ENCODE measurements at places on chromosomes 5 and 9. TPM values are rescaled to one million over a fixed set of nuclear protein-coding genes. Genes with fewer than 3 reads are reported as not detected.

GRCh38 chr9:117715411-117715989, 11.3 kb downstream of the TLR4 start:
- DNase-seq = no peak

CARD6 gene
- 8.3 TPM for total RNA-seq

DNA sequence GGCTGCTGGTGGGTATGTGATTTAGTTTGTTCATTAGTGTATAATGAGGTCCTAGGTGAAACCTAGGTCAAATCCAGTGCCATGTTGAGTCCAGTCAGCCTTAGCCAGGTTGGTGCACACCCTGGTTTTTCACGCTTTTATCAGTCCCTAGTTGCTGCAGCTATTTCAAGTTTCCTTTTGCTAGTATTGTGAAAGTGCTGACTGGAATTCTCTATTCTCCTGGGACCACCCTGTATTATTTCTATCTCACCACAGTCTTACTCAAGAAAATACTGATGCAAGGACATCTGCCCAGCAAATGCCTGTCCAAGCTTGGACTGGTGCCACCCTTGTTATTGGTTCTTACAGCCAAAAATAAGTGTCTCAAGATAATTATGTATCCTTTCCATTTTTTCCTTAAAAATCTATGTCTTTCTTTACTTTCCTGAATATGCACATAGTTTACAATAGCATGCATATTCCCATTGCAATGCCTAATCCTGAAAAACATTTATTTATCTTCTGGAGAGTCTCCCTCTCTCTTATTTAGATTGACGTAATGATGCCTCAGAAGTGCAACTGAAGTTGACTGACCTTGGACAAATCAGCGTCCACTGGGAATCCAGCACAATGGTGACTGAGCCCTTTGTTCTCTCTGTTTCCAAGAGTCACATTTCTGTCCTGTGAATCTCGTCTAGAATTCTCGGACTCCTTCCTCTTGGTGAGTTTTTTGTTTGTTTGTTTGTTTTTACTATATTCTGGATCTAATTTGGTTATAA, 1075.0 kb downstream of the CDH9 start:
- peak; percentile 55 for DNase-seq

GRCh38 chr5:137148159-137148558, 351.0 kb downstream of the SPOCK1 start:
- DNase-seq = no peak

GRCh38 chr5:140347360-140347759, 957 bp upstream of the HBEGF start:
- no peak for DNase-seq

PPP2R2B gene
- total RNA-seq = 0.62 TPM

RASEF gene
- total RNA-seq = 0.08 TPM

CDO1 gene
- total RNA-seq = 0.74 TPM

- no peak for DNase-seq
These were observed 36.7 kb downstream of the SLC27A6 start for GRCh38 chr5:129001841-129002526.

GRCh38 chr9:95667789-95668188, 151.0 kb upstream of the PTCH1 start:
- DNase-seq = no peak

PTCD2 gene
- total RNA-seq = 15.4 TPM

DNAI1 gene
- total RNA-seq = 0.27 TPM

GRCh38 chr5:176954050-176954449, 52.5 kb downstream of the UIMC1 start:
- DNase-seq = no peak

- DNase-seq = no peak
These were observed 15.2 kb downstream of the NACC2 start for GRCh38 chr9:136079916-136080246.

CRB2 gene
- not detected for total RNA-seq

DNA sequence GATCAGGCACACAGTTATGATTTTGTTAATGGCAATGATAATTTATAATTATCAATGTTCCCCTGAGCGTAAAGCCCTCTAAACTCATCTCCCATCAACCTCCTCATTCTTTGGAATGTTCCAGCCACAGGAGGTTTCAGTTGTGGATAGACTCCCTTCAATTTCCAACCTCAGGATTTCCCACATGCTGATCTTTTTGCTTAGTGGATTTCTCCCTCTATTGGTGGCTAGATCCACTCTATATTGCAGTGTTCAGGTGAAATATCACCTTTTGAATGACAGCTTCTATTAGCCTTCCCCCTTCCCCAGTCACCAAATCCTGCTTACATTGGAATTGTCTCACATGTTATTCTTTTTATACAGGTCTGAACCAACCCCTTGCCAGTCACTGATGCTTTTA, 113.9 kb downstream of the CDH10 start:
- DNase-seq = no peak

GRCh38 chr5:66874004-66874403, 277.8 kb downstream of the MAST4 start:
- no peak for DNase-seq

KCNMB1 gene
- total RNA-seq = not detected

DNA sequence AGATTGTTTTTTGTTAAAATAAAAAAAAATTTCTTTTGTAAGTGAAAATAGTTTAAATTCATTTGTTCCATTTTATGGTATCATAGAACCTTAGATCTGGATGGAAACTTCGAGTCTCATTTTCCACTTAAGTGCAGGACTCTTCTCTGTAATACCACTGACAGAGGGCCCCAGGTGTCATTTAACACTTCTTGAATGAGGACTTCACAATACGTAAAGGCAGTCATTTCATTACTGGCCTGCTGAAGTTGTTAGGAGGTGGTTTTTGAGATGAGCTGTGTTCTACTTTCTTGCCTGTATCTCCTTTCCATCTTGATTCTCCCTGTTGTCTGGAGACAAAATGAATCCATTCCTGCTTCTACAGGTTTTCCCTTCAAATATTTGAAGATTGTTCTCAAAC, 455.3 kb downstream of the DMRT2 start:
- no peak for DNase-seq

DNA sequence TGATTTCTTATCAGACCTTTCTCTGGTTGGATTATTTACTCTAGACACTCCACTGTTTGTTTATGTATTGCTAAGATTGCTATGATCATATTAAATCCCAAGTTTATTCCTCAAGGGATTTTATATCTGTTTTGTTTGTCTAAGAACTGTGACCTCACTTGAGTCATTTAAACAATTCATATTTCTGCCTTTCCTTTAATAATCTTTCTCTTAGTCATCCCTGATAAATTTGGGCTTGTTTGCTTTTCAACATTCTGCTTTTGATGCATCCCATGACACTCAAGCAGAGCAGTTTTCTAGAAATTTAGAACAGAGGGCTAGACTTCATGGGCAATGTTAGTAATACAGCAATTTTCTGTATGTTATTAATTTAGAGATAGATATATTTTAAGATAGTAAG, 231.6 kb upstream of the TNC start:
- DNase-seq = no peak

GRCh38 chr5:132376694-132377641, 7.5 kb downstream of the SLC22A5 start:
- no peak for DNase-seq

EPB41L4A gene
- 0.87 TPM for total RNA-seq

GRCh38 chr5:38533286-38534155, 22.9 kb downstream of the LIFR start:
- no peak for DNase-seq

DNA sequence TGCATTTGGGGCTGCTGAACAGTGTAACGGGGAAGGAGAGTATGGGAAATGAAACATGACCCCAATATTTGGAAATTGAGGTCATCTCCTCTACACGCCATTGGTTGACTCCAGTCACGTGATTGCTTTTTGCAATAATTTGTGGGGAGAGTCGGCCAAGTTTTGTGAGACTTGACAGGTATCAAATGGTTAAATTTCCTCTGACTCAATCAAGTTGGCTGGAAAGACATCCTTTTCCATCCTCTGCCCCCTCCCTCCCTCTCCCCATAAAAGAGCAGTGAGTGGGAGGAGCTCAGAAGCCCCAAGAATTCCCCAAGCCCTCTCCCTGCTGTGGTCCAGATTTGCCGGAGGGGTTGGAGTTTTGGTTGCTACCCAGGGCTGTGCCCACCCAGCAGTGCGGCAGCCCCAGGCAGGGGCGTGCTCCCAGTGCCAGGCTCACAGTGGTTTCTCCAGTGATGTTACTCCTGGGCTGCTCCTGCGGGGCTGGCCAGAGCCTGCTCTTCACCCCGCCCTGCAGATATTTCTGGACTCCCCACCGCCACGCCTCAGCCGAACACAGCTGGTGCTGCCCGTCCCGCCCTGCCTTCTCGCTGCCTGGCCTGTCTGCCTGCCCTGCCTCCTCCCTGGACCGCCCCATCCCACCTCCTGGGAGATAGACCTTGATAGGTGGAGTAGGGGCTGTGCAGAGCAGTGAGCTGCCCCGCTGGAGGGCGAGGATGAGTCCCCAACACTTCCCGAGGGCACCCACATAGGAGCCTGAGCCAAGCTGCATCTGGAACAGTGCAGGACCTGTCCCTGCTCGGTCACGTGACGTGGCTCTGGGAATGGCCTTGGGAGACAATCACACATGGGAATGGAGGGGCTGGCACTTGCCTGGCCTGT, 3.4 kb downstream of the COL5A1 start:
- DNase-seq = peak; percentile 96

DNA sequence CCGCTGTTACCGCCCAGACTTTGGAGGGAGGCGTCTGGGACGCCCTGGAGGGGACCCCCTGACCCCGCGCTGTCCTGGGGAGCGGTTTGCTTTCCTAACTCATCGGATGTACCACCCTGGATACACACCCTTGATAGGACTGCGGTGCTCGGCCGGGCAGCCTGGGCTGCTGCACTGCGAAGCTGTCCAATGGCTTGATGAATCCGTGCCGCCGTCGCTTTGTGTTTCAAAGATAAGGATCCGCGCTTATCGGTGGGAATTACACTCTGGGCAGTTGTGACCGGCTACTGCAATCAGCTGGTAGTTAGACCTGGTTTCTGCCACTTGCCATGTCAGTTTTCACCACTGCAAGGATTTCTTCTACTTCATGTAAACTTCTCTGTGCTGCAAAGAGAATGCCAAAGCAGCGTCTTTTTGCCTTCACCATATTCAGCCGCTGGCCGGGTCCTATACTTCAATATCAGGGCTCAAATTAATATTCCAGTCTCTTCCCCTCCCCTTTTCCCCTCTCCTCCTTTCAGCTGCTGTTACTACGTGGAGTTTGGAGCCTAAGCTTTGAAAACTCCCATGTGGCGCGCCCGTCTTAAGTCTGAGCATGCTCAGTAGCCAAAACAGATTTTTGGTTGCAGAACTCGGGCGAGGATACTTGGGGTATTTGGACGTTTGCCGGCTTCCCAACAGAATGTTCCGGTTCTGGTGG, 727 bp downstream of the SMAD5 start:
- peak; percentile 42 for DNase-seq

- no peak for DNase-seq
These were observed 11.0 kb upstream of the DENND1A start for GRCh38 chr9:123940721-123941523.

GRCh38 chr9:36781533-36781932, 208.8 kb downstream of the MELK start:
- peak; percentile 80 for DNase-seq

GRCh38 chr5:136249678-136250266, 56.8 kb upstream of the SMIM32 start:
- peak; percentile 81 for DNase-seq

DNA sequence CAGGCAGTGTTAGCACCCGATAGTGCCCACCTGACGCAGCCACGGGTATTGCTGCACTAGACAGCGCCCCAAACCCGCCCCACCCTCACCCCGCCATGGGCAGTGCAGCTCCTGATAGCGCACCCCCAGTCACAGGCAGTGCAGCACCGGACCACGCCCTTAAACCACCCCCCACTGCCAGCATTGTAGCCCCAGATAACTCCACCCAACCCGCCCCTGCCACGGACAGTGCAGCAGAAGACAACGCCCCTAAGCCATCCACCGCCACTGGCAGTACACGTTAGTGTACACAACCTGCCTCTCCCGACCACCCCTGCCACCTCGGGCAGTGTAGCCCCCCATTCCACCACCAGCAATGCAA, 825 bp upstream of the PCAT7 start:
- no peak for DNase-seq

- no peak for DNase-seq
These were observed 177.8 kb downstream of the NFIB start for GRCh38 chr9:14136047-14136635.

PCDHGB7 gene
- total RNA-seq = 1.4 TPM

DNA sequence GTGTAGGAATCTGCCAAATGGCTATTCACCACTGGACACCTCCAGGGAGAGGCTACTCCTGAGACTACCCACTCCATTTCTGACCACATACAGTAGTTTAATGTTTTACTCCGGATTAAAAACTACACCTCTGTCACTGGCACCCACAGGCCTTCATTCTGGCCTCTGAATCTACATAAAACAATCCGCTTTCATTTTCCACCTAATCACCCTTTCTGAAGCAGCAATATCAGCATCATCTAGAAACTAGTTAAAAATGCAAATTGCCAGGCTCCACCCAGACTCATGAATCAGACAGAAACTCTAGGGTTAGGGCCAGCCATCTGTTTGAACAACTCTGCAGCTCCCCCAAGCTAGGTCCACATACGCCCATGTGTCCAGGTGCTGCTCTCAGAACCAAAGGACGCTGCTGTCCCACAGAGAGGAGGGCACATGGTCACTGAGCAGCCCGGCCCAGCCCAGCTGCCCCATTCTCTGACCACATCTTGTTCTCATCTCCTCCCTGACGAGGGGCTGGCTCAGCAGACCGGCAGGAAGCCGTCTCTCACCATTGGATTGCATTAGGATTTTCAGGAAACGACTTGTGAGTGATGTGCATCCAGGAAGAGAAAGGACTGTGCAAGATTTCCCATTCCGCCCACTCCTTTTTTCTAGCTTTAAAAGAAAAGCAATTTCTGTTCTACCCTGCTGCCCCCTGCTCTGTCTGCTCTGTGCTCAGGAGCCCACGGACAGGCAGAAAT, 34.7 kb downstream of the ADAM19 start:
- DNase-seq = no peak

- DNase-seq = no peak
These were observed 2.8 kb upstream of the AMBP start for GRCh38 chr9:114080773-114081440.

DNA sequence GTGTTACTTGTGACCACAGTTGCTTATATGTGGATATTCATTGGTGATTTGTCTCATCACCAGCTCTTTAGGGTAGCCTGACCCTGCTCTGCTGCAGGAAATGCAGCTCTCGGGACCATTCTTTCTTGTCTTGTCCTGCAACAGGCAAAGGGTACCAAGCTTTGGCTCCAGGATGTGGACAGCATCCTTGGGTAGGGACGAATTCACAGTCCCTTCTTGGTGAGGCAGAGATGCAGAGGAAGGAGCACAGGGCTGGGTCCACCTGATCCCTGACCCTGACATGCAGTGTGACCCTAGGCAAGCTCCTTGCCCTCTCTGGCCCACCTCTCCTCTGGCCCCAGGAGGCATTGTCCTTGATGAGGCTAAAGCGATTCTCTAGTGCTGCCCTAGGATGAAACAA, 37.0 kb upstream of the SYNPO start:
- no peak for DNase-seq

DNA sequence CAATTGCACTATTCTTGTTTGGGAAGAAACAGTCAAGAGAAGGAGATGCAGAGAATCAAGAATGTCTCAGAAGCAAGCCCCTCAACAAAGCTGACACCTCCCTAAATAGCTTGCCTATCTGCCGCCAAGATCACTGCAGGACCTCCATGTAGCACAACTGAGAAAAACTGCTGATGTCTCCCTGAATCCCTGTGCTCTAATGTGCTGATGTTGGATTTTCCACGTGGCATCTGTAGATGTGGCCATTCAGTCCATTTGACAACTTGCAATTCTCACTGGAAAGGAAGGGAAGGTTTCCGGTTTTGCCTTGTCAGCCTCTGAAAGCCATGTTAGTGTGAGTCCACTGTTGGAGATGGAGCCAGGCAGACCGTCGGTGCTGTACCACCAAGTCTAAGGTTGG, 374.0 kb downstream of the DIRAS2 start:
- no peak for DNase-seq

GRCh38 chr5:136109453-136110135, 23.1 kb upstream of the SMAD5 start:
- no peak for DNase-seq

ATP6V1G1 gene
- total RNA-seq = 172 TPM
